IMR-90 (cell line): ENCODE measurements at places on chromosomes 6 and 20. TPM values are rescaled to one million over a fixed set of nuclear protein-coding genes. Genes with fewer than 3 reads are reported as not detected.

PDYN gene
- not detected in 2 replicates for total RNA-seq

SPATS1 gene
- not detected in 2 replicates for total RNA-seq

TEAD3 gene
- total RNA-seq = 5.0 and 5.2 TPM in 2 replicates

HDGFL1 gene
- total RNA-seq = not detected in 2 replicates

HSPA12B gene
- not detected in 2 replicates for total RNA-seq

CNBD2 gene
- 0.56 and 0.90 TPM in 2 replicates for total RNA-seq

- H3K4me1 ChIP-seq = no peaks in the 10 kb centered on the region
- H3K36me3 ChIP-seq = no peaks in the 10 kb centered on the region
- no peak overlapping the region for H3K4me3 ChIP-seq
- no peak for DNase-seq
These were observed 172.9 kb downstream of the MCHR2 start for GRCh38 chr6:99821164-99821563.

DNA sequence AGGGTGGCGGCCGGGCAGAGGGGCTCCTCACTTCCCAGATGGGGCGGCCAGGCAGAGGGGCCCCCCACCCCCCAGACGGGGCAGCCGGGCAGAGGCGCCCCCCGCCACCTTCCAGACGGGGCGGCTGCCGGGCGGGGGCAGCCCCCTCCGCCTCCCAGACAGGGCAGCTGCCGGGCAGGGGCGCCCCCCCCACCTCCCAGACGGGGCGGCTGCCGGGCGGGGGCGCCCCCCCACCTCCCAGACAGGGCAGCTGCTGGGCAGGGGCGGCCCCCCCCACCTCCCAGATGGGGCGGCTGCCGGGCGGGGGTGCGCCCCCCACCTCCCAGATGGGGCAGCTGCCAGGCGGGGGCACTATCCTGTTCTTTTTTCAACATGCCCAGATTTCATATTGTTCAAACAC, 78.2 kb upstream of the DST start:
- H3K27me3 ChIP-seq = no peaks in the 10 kb centered on the region
- no peak overlapping the region for H3K4me3 ChIP-seq
- peaks cover 6% of the 10 kb centered on the region; the same call in 1 of the 2 replicates for H3K4me1 ChIP-seq

GRCh38 chr20:33284284-33284683, 1.3 kb downstream of the BPIFB1 start:
- H3K36me3 ChIP-seq = no peaks in the 10 kb centered on the region
- no peaks in the 10 kb centered on the region for H3K4me1 ChIP-seq
- H3K27ac ChIP-seq = no peak overlapping the region

- H3K27me3 ChIP-seq = no peaks in the 10 kb centered on the region
- no peak for DNase-seq
- H3K27ac ChIP-seq = no peak overlapping the region
These were observed 206.5 kb upstream of the EYA4 start for GRCh38 chr6:133034509-133035206.

DNA sequence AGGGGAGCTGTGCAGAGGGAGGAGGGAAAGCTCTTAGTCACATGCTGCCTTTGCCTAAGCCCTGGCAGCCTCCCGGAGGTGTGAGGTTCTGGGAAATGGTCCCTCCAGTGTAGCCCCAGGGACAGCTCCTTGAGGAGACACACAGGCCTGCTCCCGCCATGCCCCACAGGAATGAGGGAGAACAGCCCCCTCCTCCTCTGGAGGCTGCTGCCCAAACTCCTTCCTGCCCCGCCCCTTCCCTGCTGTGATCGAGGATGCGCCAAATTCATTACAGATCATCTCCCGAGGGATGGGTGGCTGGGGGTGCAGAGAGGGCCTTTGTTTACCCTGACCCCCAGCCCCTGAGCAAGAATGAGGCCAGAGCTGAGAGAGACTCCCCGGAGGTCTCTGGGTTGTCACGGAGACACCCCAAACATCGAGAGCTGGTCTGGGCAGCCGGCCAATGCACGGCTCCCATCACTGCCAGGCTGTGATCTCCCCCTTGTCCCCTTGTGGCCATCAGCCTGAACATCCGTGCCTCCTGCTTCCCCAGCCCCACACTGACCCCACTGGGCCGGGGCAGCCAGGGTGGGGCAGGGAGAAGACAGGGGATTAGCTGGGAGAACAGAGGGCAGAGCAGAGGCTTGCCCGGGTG, 8.4 kb downstream of the CYP21A2 start:
- no peak overlapping the region for H3K27ac ChIP-seq
- no peak overlapping the region for H3K4me3 ChIP-seq
- peaks cover 11% of the 10 kb centered on the region for H3K27me3 ChIP-seq
- H3K4me1 ChIP-seq = peaks cover 16% of the 10 kb centered on the region; the same call in 1 of the 2 replicates
- no peaks in the 10 kb centered on the region for H3K36me3 ChIP-seq
- no peak for DNase-seq

DNA sequence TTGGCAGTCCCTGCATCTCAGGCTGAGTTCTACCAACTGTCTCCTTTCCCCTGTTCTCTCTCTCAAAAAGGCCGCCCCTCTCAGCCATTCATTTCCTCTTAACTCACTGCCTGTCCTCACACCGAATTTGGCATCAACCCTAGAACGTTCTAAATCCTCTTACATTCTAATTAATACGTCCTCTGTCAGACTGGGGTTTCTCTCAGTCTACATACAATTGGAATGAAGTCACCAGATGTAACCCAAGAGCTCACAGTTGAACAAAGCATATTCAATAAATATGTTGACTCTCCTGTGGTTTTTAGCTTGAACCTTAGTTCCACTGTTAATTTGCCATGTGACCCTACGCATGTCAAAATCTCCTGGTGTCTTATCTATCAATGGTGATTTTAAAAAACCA, 269.6 kb downstream of the CLIC5 start:
- peaks cover 2% of the 10 kb centered on the region; the same call in 1 of the 2 replicates for H3K4me1 ChIP-seq
- no peak overlapping the region for H3K4me3 ChIP-seq
- H3K27ac ChIP-seq = no peak overlapping the region
- H3K36me3 ChIP-seq = no peaks in the 10 kb centered on the region
- H3K27me3 ChIP-seq = peaks cover 8% of the 10 kb centered on the region
- peak; percentile 49 for DNase-seq

GRCh38 chr6:116369540-116369939, 1.2 kb upstream of the DSE start:
- H3K4me1 ChIP-seq = peaks cover 7% of the 10 kb centered on the region
- H3K27ac ChIP-seq = peak overlapping the region; percentile 98
- no peaks in the 10 kb centered on the region for H3K27me3 ChIP-seq
- no peak for DNase-seq
- H3K4me3 ChIP-seq = peak overlapping the region; percentile 63

DNA sequence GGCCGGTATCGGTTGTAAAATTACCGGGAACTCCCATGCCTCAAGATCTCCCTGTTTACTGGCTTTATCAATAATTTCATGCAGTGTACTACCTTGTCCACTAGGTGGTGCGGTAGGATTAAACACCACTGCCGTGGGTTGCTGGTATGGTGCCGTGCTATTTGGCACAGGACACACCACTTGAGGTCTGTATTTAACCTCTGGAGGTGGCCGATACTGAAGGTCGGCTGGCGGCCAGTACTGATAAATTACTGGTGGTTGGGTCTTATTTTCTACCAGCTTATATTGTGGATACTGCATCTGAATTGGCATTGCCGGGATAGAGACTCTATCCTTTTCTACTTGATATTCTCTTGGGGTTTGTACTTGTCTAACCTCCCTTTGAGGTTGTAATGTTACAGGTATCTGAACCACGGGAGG, 14.3 kb upstream of the PTCRA start:
- H3K27ac ChIP-seq = no peak overlapping the region
- no peaks in the 10 kb centered on the region for H3K36me3 ChIP-seq
- peaks cover 3% of the 10 kb centered on the region; the same call in 1 of the 2 replicates for H3K4me1 ChIP-seq
- no peaks in the 10 kb centered on the region for H3K27me3 ChIP-seq
- H3K4me3 ChIP-seq = no peak overlapping the region

DNA sequence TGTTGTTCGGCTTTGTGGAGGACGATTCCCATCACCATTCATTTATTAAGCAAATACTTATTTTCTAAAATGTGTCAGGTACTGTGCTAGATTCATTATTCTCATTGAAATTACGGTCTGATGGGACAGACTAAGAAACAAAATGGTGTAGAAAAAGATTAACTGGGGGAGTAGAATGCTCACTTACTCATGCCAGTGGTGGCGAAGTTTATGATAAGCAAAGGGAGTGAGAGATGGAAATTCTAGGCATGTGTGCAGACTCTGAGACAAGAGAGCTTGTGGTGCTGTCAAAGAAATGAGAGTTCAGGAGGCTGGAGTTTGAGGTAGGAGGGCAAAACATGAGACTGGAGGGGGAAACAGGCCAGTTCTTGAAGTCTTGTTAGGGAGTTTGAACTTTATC, 896 bp downstream of the RPP21 start:
- no peak overlapping the region for H3K27ac ChIP-seq
- H3K36me3 ChIP-seq = peaks cover 16% of the 10 kb centered on the region
- no peaks in the 10 kb centered on the region for H3K4me1 ChIP-seq
- peak overlapping the region; percentile 98 for H3K4me3 ChIP-seq

DNA sequence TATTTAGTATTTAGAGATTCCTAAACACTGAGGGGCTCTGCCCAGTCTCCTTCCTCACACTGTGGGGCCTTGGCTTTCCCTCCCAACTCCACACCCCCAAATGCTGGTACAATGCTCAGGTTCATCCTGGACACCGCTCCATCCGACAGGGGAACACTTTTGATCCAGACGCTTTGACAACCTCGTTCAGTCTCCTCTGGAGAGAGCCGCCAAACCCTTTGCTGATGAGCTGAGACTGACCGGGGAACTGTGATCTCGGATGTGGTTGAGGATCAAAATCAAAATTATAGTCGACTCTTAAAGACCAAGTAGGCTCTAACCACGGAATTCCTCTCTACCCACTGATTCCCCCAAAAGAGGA, 38.8 kb upstream of the HLA-E start:
- peaks cover 2% of the 10 kb centered on the region; the same call in 1 of the 2 replicates for H3K4me1 ChIP-seq
- H3K27ac ChIP-seq = no peak overlapping the region

DNA sequence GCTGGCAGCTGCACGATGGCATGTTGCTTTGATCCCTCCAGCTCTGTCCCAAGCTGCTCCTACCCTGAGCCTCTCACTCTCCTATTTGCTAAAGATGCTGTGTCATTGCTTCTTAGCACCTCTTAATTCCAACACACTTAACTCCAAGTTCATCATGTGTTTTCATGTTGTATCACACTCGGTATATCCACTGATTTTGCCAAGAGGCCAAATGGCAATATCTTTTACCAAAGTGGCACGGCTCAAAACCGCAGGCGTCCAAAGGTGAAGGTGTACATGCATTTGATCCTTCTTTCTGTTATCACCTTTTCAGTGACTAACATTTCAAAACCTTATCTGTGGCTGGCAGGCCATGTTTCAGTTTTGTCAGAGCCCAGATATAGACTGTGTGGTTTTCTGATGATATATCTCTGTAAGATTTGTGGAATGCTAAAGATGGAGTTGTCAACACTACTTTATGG, 217.0 kb downstream of the TBX18 start:
- no peak overlapping the region for H3K4me3 ChIP-seq
- no peak for DNase-seq
- no peaks in the 10 kb centered on the region for H3K4me1 ChIP-seq
- H3K27me3 ChIP-seq = no peaks in the 10 kb centered on the region
- H3K27ac ChIP-seq = no peak overlapping the region

GRCh38 chr6:158863646-158864045, 44.5 kb upstream of the EZR start:
- H3K36me3 ChIP-seq = no peaks in the 10 kb centered on the region
- no peak overlapping the region for H3K4me3 ChIP-seq
- no peak overlapping the region for H3K27ac ChIP-seq
- H3K27me3 ChIP-seq = no peaks in the 10 kb centered on the region
- peak; percentile 33 for DNase-seq
- H3K4me1 ChIP-seq = peaks cover 7% of the 10 kb centered on the region
